ENCODE measurements at places on chromosomes 11 and 22.

- no peak for DNase-seq
These were observed 7.0 kb downstream of the RPS3 start for GRCh38 chr11:75406338-75406777.

DNA sequence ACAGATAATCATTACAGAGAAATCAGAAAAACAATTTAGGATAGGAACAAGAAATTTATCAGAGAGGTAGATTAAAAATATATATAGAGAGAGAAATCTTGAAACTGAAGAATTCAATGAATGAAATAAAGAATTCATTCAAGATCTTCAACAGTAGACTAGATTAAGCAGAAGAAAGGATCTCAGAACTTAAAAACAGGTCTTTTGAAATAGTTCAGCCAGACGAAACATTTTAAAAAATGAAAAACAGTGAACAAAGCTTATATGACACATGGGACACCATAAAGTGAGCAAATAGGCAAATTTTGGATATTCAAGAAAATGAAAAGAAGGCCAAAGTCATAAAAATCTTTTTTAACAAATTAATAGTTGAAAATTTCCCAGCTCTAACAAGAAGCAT lies 138.8 kb downstream of the CASP12 start:
- no peak for DNase-seq

- DNase-seq = no peak
These were observed 2.2 kb upstream of the KIRREL3 start for GRCh38 chr11:127002669-127003259.

DNA sequence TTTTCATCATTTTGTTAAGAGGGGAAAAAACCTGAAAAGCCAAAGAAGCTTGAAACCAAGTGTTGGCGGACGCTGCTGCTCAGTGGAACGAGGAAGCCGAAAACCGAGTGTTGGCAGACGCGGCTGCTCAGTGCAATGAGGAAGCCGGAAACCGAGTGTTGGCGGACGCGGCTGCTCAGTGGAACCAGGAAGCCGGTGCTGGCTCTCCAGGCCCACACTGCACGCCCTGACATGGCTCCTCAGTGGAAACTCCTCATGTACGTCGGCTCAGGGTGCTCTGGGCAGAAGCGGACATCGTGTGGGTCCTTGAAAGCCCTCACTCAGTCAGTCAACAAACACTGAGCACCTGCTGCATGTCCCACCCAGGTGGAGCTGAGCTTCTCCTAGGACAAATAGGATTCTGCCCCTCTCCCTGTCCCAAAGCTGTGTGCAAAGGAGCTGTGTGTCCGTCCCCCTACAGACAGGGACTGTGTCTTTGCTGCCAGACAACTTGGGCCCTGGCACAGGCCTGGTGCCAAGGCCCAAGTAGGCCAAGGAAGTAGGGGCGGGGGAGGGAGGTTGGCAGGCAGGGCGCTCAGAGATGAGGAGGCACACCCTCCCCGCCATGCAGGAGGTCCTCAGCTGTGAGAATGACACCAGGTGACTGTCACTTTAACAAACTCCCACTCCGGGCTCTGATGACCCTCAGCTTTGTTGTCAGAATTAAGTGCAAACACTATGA lies 37.3 kb downstream of the PHF21B start:
- DNase-seq = no peak

DNA sequence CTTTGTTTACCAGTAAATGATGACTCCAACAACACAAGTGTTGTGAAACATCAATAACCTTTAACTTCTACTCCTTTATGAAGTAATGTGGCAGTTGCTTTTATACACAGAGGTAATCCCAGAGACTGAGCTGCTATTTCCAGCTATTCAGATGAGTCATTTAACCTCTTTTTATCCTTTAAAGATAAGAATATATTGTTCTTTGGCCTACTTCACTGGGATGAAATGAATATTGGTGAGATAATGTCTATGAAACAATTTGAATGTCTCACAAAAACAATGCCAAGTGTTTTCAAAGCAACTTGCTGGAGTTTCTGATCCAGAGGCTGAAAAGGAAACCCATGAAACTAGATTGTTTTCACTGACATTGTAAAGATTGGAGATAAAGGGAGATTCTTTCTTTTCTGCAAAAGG lies 564.4 kb upstream of the LUZP2 start:
- no peak for DNase-seq

GRCh38 chr11:74575999-74576398 lies 16.4 kb upstream of the POLD3 start:
- DNase-seq = no peak

- no peak for DNase-seq
These were observed 122.5 kb downstream of the KCNQ1OT1 start for GRCh38 chr11:2577031-2577990.

- no peak for DNase-seq
These were observed 58.3 kb downstream of the PRR5L start for GRCh38 chr11:36354221-36355003.

DNA sequence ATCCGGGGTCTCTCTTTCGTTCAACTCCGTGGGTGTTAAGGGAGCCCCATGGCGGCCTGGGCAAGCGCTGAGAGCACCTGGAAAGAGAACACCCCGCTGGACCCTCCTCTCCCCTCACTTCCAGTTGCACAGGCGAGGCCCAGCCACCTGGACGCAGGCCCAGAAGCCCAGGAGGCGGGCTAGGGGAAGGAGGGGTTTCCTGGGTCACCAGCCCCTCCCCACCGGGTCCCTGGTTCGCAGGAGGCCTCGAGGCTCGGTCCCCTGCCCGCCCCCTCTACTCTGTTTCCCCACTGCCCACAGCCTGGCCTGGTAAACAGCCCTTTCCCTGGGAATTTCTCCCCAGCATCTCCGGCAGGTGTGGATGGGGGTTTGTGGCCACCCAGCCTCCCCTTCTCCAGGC lies 8.5 kb upstream of the NFAM1 start:
- DNase-seq = no peak

- no peak for DNase-seq
These were observed 906 bp upstream of the NAA40 start for GRCh38 chr11:63937713-63938478.

DNA sequence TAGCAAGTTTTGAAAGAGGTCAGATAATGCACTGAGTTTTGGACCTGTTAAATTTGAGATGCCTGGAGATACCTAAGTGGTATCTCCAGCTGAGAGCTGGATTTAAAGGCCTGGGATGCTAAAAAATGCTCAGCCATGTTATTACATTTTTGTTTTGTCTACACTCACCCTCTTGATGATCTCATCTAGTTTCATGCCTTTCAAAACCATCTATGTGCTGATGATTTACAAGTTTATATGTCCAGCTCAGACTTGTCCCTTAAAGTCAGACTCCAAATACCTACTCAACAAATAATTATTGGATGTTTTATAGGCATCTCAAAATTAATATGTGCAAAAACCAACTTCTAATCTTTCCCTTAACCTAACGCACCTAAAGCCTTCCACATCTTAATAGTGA lies 103.6 kb upstream of the OR9G4 start:
- no peak for DNase-seq

DNA sequence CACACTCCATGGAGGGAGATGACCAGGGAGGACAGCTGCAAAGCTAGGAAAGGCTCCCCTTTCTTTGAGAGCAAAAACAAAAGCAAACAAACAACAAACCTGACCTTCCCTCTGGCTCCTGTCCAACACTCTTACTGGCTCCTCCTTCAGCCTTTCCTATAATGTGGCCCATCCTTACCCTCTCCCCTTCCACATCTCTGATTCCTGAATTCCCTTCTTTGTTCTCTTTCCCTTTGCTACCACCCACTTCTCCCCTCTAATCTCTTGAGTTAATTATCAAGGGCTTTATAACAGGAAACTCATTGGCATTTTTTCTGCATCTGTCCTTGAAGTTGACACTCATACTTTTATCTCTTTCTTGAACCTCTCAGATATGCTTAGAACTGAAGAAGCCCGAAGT lies 56.3 kb downstream of the ZNF280B start:
- DNase-seq = no peak

DNA sequence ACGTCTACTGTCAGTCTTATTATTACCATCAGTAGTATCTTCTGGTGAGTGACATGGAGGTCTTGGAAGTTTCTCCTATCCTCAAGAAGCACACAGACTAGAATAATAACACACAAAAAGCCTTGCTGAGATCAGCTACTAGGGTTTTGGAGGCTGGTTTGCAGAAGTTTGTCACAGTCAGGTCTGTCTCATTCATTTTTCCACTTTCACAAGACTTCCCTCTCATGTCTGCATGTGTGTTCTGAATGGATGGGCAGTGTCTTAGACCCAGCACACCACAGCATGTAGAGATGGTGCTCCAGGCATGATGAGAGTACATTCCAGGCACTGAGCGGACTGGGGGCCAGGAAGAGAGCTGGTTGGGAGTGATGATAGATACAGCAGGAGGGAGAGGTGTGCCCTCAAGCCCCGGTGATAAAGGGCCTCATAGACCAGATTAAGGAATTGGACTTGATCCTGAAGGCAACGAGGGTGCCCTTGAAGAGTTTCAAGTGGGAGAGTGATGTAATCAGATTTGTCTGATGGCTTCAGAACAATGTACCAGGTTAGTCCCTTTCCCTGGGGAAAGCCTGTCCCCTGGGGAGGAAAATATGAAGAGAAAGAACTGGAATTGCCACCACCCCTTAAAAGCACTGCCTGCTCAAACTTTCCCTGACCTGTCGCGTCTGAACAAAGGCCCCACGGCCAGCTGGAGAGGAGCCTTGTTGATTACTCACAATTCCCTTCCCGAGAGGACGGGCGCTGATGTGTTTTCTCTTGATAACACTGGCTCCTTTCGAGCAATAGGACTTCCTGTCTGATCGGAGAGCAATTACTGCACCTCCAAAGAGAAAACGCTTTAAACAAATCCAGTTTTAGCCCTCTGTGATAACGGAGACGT lies 45.1 kb upstream of the LMO2 start:
- peak; percentile 32 for DNase-seq

GRCh38 chr22:34416022-34416860 lies 496.0 kb upstream of the LARGE1 start:
- DNase-seq = no peak

- no peak for DNase-seq
These were observed 725.9 kb upstream of the CCDC179 start for GRCh38 chr11:23586173-23586572.

DNA sequence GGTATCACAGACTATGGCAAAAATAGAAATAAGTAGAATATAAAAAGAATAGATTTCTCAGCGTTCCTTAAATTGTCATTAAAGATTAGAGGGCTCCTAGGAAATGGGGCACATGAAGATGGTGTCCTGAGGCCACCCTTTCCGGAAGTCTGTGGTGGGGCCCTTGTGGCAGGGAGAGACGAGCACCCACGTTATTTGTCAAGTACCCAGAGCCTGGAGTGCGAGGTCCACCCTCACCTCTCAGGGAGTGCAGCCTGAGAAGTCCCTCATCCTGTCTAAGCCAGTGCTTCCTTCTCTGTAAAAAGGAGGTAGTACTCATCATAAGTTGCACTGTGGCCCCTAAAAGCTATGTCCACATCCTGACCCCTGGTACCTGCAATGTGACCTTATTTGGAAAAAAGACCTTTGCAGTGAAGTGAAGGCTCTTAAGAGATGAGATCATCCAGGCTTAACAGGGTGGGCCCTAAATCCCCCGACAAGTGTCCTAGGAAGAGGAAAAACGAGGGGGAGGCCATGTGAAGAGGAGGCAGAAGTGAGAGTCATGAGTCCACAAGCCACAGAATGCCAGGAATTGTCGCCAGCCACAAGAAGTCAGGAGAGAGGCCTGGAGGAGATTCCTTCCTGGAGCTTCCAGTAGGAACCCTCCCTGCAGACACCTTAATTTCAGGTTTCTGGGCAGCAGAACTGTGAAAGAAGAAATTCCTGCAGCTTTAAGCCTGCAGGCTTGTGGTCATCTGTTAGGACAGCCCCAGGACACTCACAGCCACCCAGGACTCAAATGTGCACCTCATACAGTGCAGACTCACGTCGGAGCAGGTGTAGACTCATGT lies 76.8 kb upstream of the CCND1 start:
- DNase-seq = no peak

DNA sequence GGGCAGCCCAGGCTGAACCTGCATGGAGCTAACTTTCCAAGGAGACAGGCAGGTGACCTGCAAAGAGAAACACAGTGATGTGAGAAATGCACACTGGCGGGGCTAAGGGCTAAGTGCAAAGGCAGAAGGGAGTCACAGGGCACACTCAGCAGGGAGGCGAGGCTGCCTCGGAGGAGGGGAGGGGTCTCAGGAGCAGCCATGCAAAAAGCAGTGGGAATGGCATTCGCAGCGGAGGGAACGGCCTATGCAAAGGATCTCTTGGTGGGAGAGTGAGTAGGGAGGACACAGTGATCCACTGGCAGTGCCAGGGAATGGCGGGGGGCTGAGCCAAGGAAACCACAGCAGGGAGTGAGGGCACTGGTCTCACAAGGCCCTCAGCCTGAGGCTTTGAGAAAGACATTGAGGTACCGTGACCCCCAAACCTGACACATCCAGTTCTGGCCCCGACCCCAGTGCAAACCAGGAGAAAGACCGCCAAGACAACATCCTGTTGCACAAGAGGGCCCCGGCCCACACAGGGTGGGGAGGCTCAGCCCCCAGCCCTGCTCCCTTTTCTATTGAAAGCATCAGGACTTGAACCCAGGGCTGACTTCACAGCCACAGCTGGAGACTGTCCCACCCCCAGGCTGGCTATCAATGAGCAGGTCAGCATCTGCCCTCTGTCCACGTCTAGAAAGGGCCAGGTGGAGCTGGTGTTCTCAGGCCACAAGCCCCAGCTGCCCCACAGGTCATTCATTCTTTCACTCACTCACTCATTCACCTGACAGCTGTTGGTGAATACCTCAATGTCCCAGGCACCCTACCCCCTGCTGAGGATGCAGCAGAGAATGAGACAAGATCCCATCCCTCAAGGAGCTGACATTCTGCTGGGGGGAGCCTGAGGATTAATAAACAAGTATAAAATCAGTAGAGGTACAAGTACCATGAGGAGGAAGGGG lies 50.7 kb downstream of the IGLL1 start:
- no peak for DNase-seq

GRCh38 chr11:115776916-115777315 lies 272.7 kb upstream of the CADM1 start:
- DNase-seq = no peak

- DNase-seq = no peak
These were observed 32.1 kb downstream of the KCNJ4 start for GRCh38 chr22:38422611-38423511.

- no peak for DNase-seq
These were observed 601.1 kb downstream of the JRKL start for GRCh38 chr11:96990914-96991313.

GRCh38 chr11:93603225-93604007 lies 58.1 kb upstream of the CEP295 start:
- peak; percentile 27 for DNase-seq

DNA sequence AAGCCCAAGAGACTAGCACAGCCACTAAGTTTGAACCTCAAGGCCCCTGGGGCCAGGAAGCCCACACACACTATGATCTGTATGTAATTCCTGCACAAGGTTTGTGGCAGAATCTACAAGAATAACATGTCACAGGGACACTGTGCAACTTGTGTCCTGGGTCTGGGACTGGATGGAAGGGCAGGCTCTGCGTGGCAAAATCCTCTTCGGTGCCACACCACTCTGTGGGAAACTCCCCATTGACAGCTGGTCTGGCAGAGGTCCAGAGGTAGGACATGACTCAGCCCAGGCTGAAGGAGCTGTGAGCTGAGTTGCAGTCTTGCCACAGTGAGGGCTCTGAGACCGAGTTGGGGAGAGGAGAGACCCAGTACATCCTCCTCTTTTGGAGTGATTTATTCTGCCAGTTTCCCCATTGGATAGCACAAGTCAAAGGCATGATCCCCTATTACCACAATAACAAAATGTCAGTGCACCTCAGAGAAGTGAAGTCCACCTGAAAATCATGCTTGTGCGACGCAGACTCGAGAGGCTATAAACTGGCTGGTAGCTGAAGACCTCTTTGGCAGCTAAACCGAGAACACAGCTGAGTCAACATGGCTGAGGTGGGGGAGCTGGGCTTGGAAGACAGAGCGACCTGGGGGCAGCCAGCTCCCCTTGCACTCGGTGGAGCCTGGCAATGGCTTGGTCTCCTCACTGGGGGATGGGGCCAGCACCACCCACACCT lies 23.3 kb upstream of the SERPIND1 start:
- no peak for DNase-seq
